ENCODE measurements at places on chromosomes 7 and 10. TPM values are rescaled to one million over a fixed set of nuclear protein-coding genes. Genes with fewer than 3 reads are reported as not detected.

The NEUROG3 gene
- total RNA-seq: not detected

The KLF14 gene
- total RNA-seq: 0.20 TPM

The TRIM73 gene
- total RNA-seq: not detected

The DPP6 gene
- not detected for total RNA-seq
